HFFc6 (cell line): ENCODE measurements at places on chromosomes 4 and X.

GRCh38 chr4:186058253-186058979 is 10.5 kb upstream of the TLR3 start:
- DNase-seq = no peak

DNA sequence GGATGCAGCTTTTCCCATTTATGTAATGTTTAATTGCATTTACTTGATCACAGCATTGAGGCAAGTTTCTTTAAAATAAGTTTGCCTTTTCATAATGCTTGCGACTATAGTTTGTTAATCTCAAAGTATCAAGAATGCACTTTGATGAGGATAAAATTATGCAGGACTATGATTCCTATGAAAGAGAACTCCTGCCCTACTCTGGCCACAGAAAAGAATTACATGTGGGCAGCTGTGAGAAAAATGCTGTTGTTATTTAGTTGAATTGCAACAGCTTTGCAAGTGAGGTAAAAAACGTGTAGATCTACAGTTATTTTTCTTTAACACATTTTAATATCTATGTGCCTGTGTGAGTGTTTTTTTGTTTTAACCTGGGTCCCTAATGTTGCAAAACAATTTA is 12.5 kb upstream of the OSTC start:
- no peak for DNase-seq

DNA sequence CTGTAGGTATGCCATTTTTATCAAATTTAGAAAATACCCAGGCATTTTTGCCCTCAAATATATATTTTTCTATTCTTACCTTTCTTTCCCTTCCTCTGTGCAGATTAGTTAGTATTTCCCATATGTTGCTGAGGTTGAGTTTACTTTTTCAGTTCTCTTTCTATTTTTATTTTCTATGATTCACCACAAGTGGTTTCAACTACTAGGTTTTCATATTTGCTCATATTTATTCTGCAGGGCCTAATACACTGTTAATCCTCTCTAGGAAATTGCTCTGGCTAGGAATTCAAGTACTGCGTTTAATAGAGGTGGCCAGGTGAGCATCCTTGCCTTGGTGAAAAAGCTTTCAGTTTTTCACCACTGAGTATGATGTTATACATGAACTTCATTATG is 1535.3 kb upstream of the PCDH10 start:
- no peak for DNase-seq

DNA sequence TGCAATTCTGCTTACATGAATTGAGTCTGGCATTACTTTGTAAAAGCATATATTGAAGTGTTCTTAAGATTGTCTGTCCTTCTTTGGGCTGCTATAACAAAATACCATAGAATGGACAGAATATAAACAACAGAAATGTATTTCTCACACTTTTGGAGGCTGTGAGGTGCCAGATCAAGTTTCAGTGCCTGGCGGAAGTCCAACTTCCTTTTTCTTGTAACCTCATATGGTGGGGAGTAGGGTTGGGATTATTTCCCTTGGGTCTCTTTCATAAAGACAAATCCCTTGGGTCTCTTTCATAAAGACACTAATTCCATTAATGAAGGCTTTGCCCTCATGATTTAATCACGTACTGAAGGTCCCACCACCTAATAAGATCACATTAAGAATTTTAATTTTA is 199.3 kb upstream of the GRID2 start:
- no peak for DNase-seq

- no peak for DNase-seq
Measured at GRCh38 chrX:69543572-69543971, 39.4 kb downstream of the NALF2 start.

- DNase-seq = no peak
Measured at GRCh38 chrX:109374262-109374960, 107.5 kb downstream of the GUCY2F start.

GRCh38 chrX:12901486-12901885 is 4.9 kb upstream of the TLR8 start:
- peak; percentile 2 for DNase-seq

DNA sequence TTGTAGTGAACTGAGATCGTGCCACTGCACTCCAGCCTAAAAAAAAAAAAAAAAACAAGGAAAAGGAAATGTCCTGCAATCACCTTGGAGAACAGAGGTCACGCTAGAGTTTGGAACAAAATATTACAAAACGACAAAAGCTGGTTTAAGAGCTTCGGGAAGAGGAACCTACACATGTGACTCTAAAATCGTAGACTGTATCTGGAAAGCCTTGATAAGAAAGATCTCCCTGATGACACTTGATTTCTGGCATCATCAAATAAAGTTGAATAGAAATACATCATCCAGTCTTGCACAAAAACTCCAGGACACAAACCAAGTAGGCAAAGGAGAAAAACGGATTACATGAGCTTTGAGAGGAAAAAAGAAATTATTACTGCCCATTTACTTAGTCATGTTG is 31.1 kb upstream of the DOCK11 start:
- DNase-seq = no peak

GRCh38 chr4:123359449-123360315 is 36.9 kb upstream of the SPRY1 start:
- DNase-seq = no peak

- no peak for DNase-seq
Measured at GRCh38 chrX:48761674-48762471, at the start of gene GLOD5. Gene GLOD5, plus strand, starts transcription at chrX:48761747. Its CDS starts 44 bp downstream, at chrX:48761791.

- DNase-seq = no peak
Measured at GRCh38 chr4:142016031-142016430, 379.6 kb downstream of the IL15 start.

- no peak for DNase-seq
Measured at GRCh38 chr4:163562496-163562895, 68.0 kb downstream of the TMA16 start.

- DNase-seq = peak; percentile 35
Measured at GRCh38 chr4:140330311-140330900, 43.0 kb upstream of the SCOC start.

DNA sequence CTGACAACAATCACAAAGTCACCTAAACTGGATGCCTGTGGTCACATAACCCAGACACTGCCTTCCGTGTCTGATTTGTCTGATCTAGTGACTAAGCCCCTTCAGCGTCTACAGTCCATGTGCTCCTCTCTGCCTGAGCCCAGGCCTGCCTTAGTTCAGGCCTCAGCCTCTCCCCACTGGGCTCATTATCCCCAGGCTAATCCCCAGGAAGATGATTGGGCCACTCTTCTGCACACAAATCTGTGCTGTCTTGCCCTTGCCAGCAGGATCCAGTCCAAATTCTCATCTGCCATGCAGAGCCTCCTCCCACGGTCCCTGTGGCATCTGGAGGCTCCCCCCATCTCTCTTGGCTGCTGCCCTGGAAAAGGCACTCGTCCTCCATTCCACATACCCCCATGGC is 96.5 kb downstream of the SLC2A9 start:
- no peak for DNase-seq

DNA sequence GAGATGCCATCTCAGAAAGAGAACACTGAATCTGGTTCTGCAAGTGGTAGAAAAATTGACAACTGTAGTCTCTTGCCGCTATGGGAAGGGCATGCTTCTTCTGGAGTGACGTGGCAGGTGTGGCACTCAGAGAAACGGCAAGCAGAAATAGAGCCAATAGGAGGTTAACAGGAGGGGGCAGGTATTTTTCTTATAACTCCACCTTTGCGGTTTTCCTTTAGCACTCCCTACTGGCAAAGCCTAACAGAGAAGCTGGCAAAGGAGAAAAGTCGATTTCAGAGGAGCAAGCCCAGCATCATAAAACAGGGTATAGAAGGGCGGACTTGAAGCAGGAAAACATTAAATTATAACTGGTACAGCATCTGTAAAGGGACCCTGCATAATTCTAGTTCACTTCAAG is 1382.2 kb downstream of the PCDH18 start:
- no peak for DNase-seq

DNA sequence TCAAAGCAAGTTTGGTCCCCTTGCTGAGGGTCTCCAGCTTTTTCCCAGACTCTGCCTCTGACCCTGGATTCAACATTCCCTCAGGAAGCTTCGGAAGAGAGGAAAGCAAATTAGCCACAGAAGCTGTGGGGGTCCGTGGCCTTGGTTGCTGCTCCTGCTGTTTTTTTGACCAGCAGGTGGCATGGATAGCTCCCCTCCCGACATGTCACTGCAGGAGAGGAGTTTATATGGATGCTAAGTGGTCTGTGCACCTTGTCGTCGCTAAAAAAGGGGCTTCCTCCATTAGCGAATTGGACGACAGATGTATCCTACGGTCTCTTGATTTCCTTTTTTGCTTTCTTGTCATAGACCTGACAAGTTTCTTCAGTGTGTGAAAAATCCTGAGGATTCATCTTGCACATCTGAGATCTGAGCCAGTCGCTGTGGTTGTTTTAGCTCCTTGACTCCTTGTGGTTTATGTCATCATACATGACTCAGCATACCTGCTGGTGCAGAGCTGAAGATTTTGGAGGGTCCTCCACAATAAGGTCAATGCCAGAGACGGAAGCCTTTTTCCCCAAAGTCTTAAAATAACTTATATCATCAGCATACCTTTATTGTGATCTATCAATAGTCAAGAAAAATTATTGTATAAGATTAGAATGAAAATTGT is 70.2 kb downstream of the CD38 start:
- DNase-seq = no peak

DNA sequence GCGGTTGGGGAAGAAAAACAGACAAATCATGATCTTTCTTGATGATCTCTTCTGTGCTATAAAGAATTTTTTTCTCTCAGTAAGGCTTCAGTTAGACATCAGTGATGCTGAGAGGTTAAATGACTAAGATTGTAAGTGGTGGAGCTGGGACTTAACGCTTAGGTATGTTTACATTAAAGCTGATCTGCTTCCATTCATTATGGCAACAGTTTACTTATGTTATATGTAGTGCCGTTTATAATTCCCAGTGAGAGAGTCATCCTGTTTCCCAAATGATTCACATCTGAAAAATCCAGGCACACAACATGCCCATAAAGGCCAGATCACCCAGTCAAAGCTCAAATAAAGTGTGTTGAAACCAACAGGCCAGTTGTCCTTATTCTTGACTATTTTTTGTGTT is 50.1 kb downstream of the CENPVL3 start:
- DNase-seq = peak; percentile 72

DNA sequence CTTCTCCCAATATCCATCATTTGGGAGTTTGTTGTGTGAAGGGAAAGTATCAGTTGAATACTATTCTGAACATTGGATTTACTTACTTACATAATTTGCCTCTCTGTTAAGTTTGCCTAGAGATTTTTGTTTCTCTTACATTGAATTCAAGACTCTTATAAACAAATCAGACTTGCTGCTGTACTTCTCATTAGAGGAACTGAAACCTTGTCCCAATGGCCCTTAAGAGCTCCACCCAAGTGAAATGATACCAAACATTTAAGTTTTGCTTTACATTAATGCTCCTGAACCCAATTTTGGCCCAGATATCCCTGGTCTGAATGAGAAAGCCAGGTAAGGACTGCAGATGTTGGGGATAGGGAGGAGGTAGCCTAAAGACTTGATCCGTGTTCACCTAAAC is 32.0 kb downstream of the HAND2 start:
- no peak for DNase-seq

GRCh38 chr4:166987026-166987425 is 247.3 kb downstream of the SPOCK3 start:
- no peak for DNase-seq

GRCh38 chrX:27889878-27890277 is 82.1 kb downstream of the MAGEB10 start:
- DNase-seq = no peak

DNA sequence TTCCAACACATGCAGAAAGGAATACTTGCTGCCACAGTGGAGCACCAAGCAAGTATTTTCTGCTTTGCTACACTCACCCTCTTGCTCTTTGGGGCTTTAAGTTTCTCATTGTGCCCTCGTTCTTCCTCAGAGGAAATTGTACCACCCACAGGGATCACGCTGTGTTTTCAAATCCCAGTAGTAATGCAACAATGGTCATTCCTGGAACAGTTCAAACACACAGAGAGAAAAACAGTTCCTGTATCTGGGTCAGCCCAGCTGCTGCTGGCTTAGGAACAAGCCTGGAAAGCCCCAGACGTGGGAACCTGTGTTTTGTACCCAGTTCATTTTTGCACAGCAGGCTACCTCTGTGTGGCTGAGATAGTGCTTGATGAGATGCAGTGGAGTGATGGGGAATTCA is 907.8 kb downstream of the STPG2 start:
- no peak for DNase-seq

DNA sequence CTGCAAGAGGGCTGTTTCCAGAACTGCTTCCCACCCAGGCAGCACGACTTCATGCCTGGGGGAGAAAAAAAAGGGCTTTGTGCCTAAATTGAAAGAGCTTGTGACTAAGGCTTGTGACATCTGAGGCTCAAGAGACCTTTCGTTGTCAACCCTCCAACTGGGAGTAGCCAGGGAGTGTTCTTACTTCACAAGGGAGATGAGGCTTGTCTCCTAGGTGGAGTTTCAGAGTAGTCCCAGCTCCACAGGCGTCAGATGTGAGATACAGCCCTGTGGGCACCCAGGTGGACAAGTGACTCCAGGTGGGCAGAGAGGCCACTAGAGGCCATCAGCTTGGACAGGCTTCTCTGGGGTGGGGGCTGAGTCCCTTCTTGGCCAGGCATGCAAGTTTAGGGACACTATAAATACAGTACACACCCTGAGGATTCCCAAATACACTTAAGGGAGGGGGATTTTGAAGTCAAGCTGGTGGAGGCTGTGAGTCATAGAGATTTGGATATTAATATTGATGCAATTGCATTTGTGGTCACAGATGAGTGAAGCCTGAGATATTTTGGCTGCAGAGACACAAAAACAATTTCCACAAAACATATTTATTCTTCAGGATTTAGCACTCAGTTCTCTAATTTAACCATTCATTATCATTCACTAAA is 40.1 kb upstream of the SETD7 start:
- DNase-seq = peak; percentile 58
